ENCODE measurements at places on chromosomes 3 and 15. TPM values are rescaled to one million over a fixed set of nuclear protein-coding genes. Genes with fewer than 3 reads are reported as not detected.

TNK2 gene
- 111 TPM for total RNA-seq

LRRC3B gene
- not detected for total RNA-seq

TIMP4 gene
- not detected for total RNA-seq

SEMA3G gene
- not detected for total RNA-seq

ACOX2 gene
- not detected for total RNA-seq

P2RY1 gene
- total RNA-seq = 0.34 TPM

NOX5 gene
- total RNA-seq = 0.02 TPM
